ENCODE measurements at places on chromosomes 11 and 22. TPM values are rescaled to one million over a fixed set of nuclear protein-coding genes. Genes with fewer than 3 reads are reported as not detected.
A peak's percentile ranks its signal among the peaks of the same experiment; 100 is the strongest.

The UBQLNL gene
- 0.63 TPM for total RNA-seq

DNA sequence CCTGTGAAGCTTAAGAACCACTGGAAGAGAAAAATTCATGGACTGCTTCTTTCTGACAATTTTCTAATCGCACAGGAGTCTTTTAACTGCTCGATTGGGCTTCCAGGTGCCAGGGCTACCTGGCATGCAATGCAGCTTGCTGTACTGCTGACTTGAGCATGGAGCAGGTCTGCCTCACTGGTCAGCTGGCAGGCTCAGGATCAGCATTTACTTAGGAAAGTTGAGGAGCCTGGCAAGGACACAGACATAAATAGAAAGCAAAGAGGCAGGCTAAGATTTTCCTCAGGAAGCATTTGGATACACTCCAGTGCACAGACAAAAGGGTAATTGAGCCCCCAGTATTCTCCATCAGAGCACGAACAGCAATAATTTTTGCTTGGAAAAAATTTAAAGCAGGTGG, 163.5 kb downstream of the CSNK2A3 start:
- DNase-seq, result no peak

DNA sequence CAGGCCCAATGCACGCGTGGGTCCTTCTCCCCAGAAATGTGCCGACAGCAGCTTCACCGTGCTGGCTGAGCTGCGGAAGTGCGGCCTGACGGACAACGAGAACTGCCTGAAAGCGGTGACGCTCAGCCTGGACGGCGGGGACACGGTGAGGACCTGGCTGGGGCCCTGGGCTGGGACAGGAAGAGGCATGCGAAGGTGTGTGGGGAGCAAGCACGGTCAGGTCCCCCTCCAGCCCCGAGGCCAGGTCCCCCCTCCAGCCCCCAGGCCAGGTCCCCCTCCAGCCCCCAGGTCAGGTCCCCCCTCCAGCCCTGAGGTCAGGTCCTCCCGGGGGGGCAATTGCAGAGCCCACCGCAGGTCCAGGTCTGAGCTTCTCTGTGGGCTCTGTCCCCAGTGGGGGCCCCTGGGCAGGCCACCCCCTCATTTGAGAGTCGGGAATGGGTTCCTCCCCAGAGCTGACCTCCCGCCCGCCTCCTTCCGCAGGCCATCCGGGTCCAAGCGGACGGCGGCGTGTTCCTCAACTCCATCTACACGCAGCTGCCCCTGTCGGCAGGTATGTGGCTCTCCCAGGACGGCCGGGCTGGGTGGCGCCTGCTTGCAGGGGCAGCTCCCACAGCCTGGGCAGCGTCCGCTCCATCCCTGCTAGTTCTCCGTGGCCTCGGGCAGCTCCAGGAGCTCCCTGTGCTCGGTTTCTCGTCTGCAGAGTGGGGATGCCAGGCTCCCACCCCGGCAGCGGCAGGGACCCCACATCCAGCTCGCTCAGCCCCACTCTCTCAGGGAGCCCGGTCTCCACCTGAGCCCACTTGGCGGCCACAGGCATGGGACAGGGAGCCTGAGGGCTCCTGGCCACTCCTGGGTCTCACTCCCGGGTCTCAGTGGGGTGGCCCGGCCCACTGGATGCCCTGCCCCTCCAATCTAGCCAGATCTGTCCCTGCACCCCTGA, 7.9 kb downstream of the MUC5B start:
- no peak for DNase-seq

- DNase-seq, result no peak
These were observed 39.2 kb downstream of the KDM2A start for GRCh38 chr11:67158221-67158620.

The APOA4 gene
- total RNA-seq, result not detected

GRCh38 chr11:1130276-1131032, 27.3 kb upstream of the MUC5AC start:
- no peak for DNase-seq

DNA sequence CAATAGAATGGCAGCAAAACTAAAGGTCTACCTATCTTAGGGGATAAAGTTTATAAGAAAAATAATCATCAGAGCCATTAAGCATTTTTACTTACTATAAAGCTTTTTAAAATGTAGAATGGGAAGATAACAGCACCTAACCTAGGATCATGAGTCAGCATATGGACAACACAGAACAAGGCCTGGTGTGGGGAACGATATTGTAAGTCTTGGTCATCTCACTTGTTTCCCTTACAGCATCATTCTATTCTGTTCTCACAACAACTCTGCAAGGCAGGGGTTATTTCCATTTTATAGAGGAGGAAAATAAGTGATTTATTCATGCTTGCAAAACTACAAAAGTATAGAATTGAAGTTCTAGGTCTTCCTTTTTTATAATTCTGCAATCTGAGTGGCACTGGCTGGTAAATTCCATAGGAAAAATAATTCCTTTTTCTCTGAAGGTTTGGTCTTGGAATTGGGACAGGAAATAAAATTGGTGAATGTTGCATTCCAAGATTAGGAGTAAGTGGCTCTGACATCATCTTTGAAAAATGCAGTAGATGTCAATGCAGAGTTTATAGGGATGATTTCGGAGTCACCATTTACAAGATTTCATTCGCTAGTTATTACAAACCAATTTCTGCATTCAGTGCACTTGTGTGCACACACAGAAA, 423.0 kb downstream of the DYNC2H1 start:
- no peak for DNase-seq

The SLC25A1 gene
- 49.6 TPM for total RNA-seq

The SLC5A12 gene
- not detected for total RNA-seq

The TRIM49 gene
- total RNA-seq, result not detected

DNA sequence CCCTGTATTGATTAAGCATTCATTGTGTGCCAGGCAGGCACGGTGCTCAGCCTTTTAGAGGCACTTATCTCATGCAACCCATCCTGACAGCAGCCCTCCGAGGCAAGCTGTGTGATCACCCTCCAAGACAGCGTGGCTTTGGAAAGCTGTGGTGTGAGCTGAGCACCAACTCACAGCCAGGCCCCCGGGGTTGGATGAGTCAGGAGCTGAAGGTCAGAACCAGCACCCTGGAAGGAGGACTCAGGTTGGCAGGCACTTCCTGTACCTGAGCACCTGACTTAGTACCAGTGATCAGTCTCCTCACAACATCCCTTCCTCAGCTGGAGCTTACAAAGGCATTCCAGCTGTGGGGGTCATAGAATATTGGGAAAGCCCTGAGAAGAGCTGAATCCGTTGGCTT, 9.0 kb downstream of the PATZ1 start:
- DNase-seq, result no peak

DNA sequence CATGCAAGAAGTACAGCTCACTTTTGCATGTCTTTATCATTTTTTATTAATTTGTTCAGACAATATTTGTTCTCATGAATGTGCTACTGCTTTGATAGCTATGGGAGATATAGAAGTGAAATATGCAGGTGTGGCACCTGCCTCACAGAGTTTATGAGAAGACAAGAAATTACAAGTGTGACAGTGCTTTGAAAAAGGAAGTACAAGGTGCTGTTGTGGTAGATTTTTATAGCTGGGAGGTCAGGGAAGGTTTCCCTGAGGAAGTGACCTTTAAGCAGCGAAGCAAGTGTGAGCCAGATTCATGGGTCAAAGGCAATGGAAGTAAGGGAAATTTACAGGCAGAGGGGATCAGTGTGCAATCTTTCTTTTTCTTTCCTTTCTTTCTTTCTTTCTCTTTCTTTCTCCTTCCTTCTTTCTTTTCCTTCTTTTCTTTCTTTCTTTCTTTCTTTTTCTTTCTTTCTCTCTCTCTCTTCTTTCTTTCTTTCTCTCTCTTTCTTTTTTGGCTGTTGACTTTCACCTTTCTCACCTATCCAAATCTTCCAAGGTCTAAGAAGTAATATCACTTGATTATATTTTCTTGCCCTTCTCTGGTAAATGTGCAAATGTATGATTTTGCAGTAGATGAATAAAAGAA, 6.4 kb upstream of the BMAL1 start:
- DNase-seq, result no peak

The BIK gene
- 2.7 TPM for total RNA-seq

GRCh38 chr11:61814247-61814957, 2.4 kb downstream of the FADS1 start:
- no peak for DNase-seq

DNA sequence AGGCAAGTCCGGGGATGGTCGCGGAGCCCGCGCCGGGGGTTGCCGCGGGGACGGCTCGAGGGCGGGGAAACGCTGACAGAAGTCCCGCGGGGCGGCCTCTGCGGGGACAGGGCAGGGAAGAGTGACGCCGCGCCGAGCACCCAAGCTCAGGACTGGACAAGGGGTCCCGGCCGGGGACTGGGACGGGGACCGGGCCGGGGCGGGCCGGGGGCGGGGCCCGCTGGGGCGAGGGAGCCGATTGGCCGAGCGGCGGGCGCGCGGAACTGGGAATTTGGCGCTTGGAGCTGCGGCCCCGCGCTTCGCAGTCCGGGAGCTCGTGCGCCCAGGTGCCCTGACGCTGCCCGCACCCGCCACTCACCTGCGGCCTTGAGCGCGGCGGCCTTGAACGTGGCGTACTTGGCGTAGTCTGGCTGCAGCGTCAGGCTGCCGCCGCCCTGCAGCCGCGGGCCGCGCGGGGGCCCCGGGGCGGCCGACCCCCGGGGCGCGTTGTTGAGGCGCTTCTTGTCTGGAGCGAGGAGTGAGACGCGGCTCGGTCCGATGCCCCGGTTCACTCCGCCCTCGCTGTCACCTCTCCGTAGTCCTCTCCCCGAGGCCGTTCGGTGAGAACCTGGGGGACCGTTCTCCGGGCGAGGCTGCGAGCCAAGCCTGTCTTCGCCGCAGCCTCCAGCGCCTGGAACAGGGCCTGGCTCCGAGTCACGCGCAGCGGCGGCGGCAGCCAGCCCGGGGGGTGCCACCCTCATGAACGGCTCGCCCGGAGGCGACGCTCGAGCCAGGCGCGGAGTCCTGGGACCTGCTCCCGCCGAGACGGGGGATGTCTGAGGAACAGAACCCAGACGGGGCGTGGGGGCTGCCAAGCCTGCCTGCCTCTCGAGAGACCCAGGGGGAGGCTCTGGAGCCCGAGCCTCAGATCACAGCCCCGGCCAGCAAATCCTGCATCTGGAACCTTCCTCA, 4.5 kb downstream of the SHISA8 start:
- DNase-seq, result no peak

DNA sequence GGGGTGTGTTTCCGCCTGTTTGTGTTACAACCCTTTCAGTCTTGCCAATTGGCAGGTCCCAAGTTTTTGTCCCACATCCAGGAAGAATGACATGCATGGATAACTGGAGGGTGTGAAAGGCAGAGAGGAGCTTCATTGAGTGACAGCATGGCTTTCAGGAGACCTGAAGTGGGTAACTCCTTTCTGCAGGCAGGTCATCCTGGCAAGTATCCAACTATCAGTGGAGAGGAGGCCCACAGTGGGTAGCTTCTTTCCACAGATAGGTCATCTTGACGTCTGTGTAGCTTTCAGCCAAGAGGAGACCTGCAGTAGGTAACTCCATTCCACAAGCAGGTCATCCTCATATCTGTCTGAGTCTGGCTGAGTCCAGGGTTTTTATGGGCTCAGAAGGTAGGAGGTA, 1268.8 kb upstream of the CNTN5 start:
- DNase-seq, result no peak

DNA sequence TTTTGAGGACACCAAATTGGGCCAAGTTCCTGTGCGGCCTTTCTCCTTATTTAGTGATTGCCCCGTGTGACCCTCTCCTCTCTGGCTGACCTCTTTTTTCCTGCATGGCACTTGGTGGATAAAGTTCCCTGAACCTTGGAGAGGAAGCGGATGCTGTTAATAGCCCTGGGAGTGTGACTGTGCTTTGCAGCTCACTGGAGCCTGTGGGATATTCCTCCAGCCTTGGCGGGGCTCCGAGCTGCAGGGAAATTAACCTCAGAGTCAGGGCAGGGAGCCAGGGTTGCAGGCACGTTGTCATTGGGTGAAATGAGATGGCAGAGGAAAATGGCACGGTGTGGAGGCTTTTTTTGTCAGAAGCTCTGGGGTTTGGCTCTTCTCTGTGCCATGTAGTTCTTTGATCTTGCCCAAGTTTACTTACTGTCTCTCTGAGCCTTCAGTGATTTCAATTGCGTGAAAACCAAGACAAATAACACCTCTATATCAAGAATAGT, 965 bp downstream of the OR9Q1 start:
- no peak for DNase-seq

The HNRNPUL2 gene
- total RNA-seq, result 62.7 TPM

GRCh38 chr22:23113847-23114720, 27.7 kb downstream of the RSPH14 start:
- DNase-seq, result no peak

- no peak for DNase-seq
These were observed 4.1 kb upstream of the FAM83F start for GRCh38 chr22:39990686-39991085.

- DNase-seq, result peak; percentile 7
These were observed 129.1 kb downstream of the DCDC1 start for GRCh38 chr11:31240340-31240904.

The PKNOX2 gene
- total RNA-seq, result not detected

- no peak for DNase-seq
These were observed 16.3 kb downstream of the ENTHD1 start for GRCh38 chr22:39877079-39877845.

The PIWIL4 gene
- 2.0 TPM for total RNA-seq

The ZNF215 gene
- total RNA-seq, result 0.10 TPM

The LRRC56 gene
- 3.4 TPM for total RNA-seq
